ENCODE measurements at places on chromosomes 2 and 18.

DNA sequence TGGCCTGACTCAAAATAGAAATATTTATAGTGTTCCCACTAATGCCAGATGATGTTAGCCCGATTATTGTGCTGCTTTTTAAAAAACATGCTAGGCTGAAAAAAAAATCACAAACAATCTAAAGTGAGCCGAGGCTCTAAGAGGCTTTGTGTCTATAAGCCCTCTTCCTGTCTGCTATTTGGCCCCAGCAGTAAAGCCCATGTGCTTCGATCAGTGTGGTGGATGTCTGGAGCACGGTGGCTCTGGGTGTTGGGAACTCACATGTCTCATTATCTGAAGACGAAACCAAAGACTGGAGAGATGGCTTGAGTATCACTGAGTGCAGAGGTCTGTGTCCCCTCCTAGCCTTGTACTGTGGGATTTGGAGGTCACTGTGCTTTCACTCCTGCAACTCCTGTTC, 55.1 kb downstream of the INO80C start:
- no peaks in the 10 kb centered on the region for H3K4me1 ChIP-seq
- no peak overlapping the region for H3K4me3 ChIP-seq
- H3K27me3 ChIP-seq = peaks cover 2% of the 10 kb centered on the region
- H3K36me3 ChIP-seq = no peaks in the 10 kb centered on the region

- no peaks in the 10 kb centered on the region for H3K4me1 ChIP-seq
- no peaks in the 10 kb centered on the region for H3K36me3 ChIP-seq
- no peak overlapping the region for H3K4me3 ChIP-seq
These were observed 172.3 kb downstream of the LNPK start for GRCh38 chr2:175829741-175830140.

- H3K27ac ChIP-seq = no peak overlapping the region
- DNase-seq = no peak
- H3K4me3 ChIP-seq = no peak overlapping the region
- no peaks in the 10 kb centered on the region for H3K27me3 ChIP-seq
These were observed 35.5 kb downstream of the ZC3H6 start for GRCh38 chr2:112310906-112311305.

GRCh38 chr2:133271105-133271504, 297.2 kb downstream of the NCKAP5 start:
- H3K4me3 ChIP-seq = no peak overlapping the region
- H3K27me3 ChIP-seq = no peaks in the 10 kb centered on the region
- no peaks in the 10 kb centered on the region for H3K36me3 ChIP-seq
- H3K27ac ChIP-seq = no peak overlapping the region
- no peak for DNase-seq

GRCh38 chr2:60486067-60486466, 67.4 kb downstream of the BCL11A start:
- H3K27me3 ChIP-seq = no peaks in the 10 kb centered on the region
- H3K4me1 ChIP-seq = no peaks in the 10 kb centered on the region

- no peaks in the 10 kb centered on the region for H3K27me3 ChIP-seq
- DNase-seq = no peak
- no peak overlapping the region for H3K4me3 ChIP-seq
These were observed 209.2 kb upstream of the ZC3H15 start for GRCh38 chr2:186276909-186277308.

DNA sequence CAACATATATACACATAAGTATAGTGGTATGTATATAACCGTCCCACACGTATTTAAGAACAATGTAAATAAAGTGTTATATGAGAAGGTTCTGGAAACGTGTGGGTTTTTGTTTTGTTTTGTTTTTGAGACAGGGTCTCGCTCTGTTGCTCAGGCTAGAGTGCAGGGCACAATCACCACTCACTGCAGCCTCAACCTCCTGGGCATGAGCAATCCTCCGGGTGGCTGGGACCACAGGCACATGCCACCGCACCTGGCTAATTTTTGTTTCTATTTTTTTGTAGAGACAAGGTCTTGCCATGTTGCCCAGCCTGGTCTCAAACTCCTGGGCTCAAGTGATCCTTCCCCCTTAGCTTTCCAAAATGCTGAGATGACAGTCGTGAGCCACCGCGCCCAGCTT, 6.2 kb downstream of the ADAM17 start:
- no peak for DNase-seq
- H3K36me3 ChIP-seq = no peaks in the 10 kb centered on the region
- no peaks in the 10 kb centered on the region for H3K27me3 ChIP-seq
- no peak overlapping the region for H3K4me3 ChIP-seq
- H3K4me1 ChIP-seq = peaks cover 53% of the 10 kb centered on the region

GRCh38 chr2:213125646-213126347, 25.6 kb downstream of the IKZF2 start:
- DNase-seq = no peak
- no peak overlapping the region for H3K27ac ChIP-seq
- no peak overlapping the region for H3K4me3 ChIP-seq
- no peaks in the 10 kb centered on the region for H3K27me3 ChIP-seq
- H3K36me3 ChIP-seq = no peaks in the 10 kb centered on the region
- no peaks in the 10 kb centered on the region for H3K4me1 ChIP-seq

DNA sequence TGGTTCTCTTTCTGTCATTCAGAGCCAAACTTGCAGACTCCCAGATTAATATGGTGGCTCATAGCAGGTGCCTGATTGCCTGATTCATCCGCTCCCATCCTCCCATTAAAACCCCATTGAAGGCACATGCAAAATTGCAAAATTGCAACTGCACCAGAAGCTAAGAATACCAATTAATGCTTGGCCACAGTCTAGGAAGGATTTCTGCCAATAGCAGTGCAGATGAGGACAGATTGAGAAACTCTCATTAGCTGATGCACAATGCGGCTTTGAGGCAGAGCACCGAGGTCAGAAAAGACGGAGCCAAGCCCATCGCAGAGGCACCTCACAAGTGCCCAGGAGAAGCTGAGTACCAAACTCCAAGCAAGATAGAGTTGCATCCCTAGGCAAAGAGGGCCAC, 172.8 kb downstream of the ARL4C start:
- no peaks in the 10 kb centered on the region for H3K27me3 ChIP-seq
- H3K27ac ChIP-seq = no peak overlapping the region
- no peak overlapping the region for H3K4me3 ChIP-seq
- H3K4me1 ChIP-seq = peaks cover 10% of the 10 kb centered on the region
- H3K36me3 ChIP-seq = no peaks in the 10 kb centered on the region
- no peak for DNase-seq

DNA sequence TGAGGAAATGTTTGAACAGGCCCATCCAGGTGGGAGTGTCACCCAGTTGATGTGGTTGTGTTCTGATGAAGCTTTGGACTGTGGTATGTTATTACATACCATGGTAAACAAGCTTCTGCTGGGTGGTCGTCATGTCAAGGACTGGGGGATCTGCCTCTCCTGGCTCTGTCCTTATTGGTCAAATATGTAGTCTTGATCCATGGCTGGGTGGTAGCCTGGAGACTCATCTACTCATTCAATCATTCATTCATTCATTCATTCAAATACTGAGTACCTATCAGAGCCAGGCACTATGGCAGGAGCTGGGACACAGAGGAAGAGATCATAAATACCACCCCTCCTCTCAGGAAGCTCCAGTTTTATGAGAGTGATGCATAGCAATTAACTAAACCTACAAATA, 60.8 kb downstream of the TACR1 start:
- H3K27me3 ChIP-seq = no peaks in the 10 kb centered on the region
- no peak for DNase-seq
- no peak overlapping the region for H3K27ac ChIP-seq
- no peak overlapping the region for H3K4me3 ChIP-seq
- no peaks in the 10 kb centered on the region for H3K36me3 ChIP-seq

DNA sequence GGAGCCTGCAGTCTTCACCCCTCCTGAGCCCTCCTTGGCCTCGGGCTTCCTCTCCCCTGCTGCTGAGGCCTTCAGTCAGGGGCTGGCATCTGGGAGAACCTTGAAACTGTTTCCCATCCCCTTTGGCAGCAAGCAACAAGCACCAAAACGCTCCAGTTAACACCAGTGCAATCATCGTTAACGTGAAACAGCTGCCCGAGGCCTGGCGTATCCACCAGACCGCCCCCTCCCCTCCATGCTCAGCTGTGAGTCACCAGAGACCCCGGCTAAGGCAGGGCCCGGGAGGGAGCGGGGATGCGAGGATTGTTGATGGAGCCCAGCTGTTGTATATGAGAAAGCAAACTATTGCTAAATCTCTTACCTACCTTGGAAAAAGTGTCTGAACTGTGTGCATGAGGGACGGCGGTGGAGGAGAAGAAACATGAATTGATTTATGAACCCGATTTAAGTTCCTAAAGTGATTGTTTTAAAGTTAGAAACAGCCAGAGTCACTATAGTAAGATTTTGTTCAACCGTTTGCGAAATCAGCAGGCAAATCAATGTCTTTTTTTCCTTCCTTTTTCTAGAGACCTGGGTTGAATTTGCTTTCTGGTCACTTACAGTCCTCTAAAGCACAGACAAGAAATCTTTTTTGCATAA, 5.2 kb downstream of the ZFP36L2 start:
- H3K36me3 ChIP-seq = peaks cover 48% of the 10 kb centered on the region
- H3K4me1 ChIP-seq = peaks cover 54% of the 10 kb centered on the region
- DNase-seq = peak; percentile 56
- peak overlapping the region; percentile 62 for H3K27ac ChIP-seq

DNA sequence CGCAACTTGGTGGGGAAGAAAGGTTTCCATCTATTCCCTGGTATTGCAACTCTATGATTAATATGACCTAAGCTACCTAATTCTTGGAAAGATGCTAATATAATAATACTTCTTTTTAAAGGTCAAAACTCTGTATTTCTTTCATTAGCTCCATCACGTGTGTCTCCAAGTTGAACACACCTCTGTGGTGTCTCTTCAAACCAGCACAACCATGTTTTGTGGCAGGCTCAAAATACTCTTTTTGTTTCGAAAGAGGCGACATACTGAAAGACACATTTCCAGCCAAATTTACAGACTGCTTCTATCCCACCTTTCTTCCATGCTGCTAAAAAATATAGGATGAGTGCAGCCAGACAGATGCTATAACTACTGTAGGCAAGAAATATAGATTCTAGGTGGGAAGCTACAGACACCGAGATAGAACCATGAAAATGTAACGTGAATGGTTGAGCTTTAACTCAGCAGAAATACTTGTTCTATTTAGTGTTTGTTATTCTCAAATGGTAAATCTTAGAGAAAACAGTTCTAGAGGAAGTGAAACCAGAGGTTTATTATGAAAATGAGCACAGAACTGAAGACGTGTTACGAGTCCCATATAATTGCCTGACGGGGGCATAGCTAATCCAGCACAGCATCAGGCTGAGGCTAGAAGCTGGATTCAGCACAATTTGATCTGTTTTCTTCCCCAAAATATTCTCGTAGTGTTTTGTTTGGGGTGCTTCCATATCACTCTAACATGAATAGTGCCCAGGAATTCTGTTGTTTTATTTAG, 991.5 kb upstream of the FANCL start:
- H3K27me3 ChIP-seq = no peaks in the 10 kb centered on the region
- H3K4me1 ChIP-seq = no peaks in the 10 kb centered on the region
- H3K36me3 ChIP-seq = no peaks in the 10 kb centered on the region
- DNase-seq = no peak
- H3K4me3 ChIP-seq = no peak overlapping the region

- no peaks in the 10 kb centered on the region for H3K36me3 ChIP-seq
- no peak for DNase-seq
- H3K4me1 ChIP-seq = no peaks in the 10 kb centered on the region
- H3K27me3 ChIP-seq = no peaks in the 10 kb centered on the region
These were observed 25.9 kb downstream of the DYSF start for GRCh38 chr2:71479261-71479660.

DNA sequence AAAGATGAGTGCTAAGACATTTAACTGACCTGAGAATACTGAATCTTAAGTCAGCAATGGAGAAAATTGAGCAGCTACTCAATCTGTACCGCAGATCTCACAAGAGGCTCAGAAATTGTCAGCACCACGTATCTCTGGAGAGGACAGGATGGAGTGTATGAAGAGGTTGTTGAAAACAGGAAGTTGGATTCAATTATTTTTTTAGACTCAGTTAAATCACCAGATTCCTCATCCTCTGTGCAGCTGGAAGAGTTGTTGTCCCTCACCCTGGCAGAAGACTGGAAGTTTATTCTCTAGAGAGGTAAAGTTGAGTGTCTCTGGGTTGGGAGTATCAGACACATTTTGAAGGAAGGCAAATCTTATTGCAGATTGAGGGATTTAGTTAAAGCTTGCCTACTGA, 114.9 kb upstream of the NT5C1B start:
- no peak for DNase-seq
- H3K4me3 ChIP-seq = no peak overlapping the region
- no peaks in the 10 kb centered on the region for H3K36me3 ChIP-seq
- H3K27ac ChIP-seq = no peak overlapping the region

DNA sequence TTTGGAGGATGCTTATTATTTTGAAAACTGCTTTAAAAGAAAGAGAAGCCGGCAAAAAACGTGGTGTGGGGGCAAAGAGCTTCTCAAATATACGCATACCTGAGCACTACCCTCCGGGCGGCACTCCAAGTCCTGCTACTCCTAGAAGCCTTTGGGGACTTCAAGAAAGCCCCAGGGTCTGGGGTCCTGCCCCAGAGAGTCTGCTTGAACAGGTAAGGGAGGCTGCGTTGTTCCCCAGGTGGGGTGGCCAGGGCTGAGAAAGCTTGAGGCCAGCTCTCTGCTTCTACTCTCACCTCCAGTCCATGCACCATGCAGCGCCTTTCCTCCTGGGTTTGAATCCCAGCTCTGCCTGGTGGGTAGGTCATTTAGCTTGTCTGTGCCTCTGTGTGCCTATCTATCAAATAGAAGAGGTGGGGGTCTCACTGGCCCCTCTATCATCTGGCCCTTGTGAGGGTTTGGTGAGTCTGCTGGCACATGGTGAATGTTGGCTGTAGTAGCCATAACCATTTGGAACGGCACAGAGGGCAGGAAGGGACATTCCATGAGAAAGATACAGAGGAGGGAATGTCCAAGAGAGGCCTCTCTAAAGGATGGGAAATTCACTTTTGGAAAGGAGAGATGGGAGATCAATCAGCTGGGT, 19.5 kb downstream of the MALL start:
- H3K4me3 ChIP-seq = no peak overlapping the region
- DNase-seq = no peak
- peaks cover 1% of the 10 kb centered on the region for H3K27me3 ChIP-seq
- no peaks in the 10 kb centered on the region for H3K4me1 ChIP-seq
- H3K36me3 ChIP-seq = no peaks in the 10 kb centered on the region

Data from CD4-positive, alpha-beta T cell (primary cell).